ENCODE measurements at places on chromosomes 1 and 21. TPM values are rescaled to one million over a fixed set of nuclear protein-coding genes. Genes with fewer than 3 reads are reported as not detected.

Gene PROK1
- not detected for total RNA-seq

Gene KCNE2
- total RNA-seq, result not detected

Gene FPGT
- total RNA-seq, result 6.9 TPM

Gene RRAGC
- 24.4 TPM for total RNA-seq

Gene CD1D
- total RNA-seq, result not detected

Gene CCDC24
- 0.65 TPM for total RNA-seq

Gene GJB4
- total RNA-seq, result not detected

Gene DENND2D
- 331 TPM for total RNA-seq

Gene NTNG1
- total RNA-seq, result not detected

Gene CLCNKA
- total RNA-seq, result not detected

Gene PLA2G2F
- not detected for total RNA-seq

Gene FCAMR
- not detected for total RNA-seq

Gene LZIC
- total RNA-seq, result 27.9 TPM

Gene PM20D1
- 0.71 TPM for total RNA-seq

Gene ELF3
- 0.41 TPM for total RNA-seq

Gene RFX5
- total RNA-seq, result 66.6 TPM

Gene C2CD4D
- 0.55 TPM for total RNA-seq

Gene A3GALT2
- total RNA-seq, result not detected

Gene RO60
- total RNA-seq, result 61.4 TPM

Gene FCGR3A
- total RNA-seq, result 1.1 TPM

Gene DAP3
- total RNA-seq, result 120 TPM

Gene NPL
- 2.5 TPM for total RNA-seq

Gene CACNA1S
- not detected for total RNA-seq

Gene SPATA46
- total RNA-seq, result not detected

Gene FMOD
- total RNA-seq, result 0.40 TPM

Gene SFN
- total RNA-seq, result 5.2 TPM

Gene MCOLN3
- total RNA-seq, result 11.0 TPM

Data from activated naive CD4-positive, alpha-beta T cell treated with anti-CD3 and anti-CD28 coated beads, Interleukin-2, amount 10 ng/mL, durations not matched to agents 5 hours and 36 hours (primary cell).